ENCODE measurements at places on chromosomes 11 and 22.

DNA sequence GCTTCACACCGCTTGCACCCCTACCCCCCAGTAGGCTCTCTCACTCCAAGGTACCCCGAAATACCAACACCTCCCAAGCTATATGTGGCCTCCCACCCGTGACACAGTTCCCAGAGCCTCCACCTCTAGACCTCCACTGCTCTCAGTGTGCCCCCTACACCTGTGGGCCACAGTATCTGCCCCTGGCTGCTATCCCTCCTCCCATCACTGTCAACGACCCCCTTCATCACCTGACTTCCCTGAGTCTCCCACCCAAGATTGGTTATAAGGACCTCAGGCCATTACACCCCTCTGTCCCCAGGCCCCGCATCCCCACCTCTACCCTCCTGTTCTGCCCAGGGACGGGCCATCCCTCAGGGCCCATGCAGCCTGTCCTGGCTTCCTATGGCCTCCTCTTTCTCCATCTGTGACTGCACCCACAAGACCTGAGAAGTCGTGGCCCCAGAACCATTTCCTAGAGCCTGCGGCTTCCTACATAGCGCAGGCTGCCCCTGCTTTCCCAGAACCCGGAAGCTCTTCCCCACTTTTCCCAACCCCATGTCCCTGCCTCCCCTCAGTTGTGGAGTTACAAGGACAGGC is 734 bp downstream of the ACR start:
- DNase-seq: no peak

DNA sequence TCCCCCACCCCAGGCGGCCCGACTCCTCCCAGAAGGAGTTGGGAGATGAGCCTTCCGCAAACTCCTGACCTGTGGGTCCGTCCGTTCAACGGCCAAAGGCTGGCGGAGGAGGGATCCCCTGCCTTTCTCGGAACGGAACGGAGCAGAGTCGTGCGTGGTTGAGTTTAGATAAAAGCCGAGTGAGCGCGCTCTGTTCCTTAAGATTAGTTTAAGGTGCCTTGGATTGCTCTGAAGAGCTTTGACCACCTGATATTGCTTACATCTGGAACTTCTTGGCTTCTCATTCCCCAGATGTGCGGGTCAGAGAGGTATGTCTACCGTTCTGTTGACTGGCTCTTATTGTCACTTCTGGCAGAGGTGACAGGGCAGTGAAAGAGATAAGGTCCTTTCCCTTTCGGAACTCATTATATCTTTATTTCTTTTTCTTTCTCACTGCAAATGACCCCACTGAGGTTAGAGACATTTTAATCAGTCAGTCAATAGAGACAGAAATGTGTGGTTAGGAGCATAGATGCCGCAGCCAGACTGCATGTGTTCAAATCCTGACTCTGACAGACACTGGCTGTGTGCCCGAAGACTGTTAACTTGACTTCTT is at the start of gene TRIM6:
TRIM6 (plus strand) TSS at position 31 of the 595 bp plus-strand sequence; CDS start at position 292, 261 bp downstream.
- no peak for DNase-seq

- DNase-seq: no peak
Measured at GRCh38 chr22:27274770-27275449, 526.6 kb downstream of the MN1 start.

DNA sequence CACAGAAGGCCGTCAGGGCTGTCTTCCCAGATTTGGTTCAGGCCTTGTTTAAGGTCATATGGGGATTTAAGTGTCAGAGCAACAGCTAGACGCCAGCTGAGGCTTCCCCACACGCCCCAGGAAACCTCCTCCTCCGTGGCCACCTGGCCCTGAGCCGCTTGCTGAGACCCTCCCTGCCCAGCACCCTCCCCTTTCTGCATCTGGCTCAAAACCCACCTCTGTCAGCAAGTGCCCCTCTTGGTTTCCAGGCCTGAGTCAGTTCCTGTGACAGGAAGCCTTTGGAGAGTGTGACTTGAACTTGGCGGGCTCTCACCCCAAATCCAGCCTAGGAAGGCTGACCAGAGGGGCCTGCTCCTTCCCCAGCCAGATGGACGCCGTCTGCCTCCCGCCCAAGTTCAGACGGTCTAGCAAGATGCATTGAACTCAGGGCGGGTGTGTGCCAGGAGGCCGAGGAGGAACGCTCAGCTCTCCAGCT is 561 bp downstream of the FXYD2 start:
- no peak for DNase-seq

DNA sequence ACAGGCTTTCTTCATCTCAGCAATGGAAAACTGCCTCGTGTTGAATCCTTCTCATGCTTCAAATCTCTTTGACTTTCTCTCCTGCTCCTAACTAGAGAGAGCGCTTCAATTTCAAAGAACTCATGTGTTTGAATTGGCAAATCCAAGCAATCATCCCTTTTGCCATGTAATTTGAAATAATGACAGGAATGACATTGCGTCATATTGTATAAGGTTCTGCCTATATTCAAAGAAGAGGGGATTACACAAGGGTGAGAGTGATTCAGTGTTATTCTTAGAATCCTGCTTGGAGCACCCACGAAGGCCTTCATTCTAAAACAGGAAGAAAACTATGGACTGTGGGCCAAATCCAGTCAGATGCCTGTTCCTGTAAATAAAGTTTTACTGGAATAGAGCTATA is 720.6 kb downstream of the JRKL start:
- DNase-seq: no peak

GRCh38 chr11:103332409-103332808 is 223.2 kb downstream of the DYNC2H1 start:
- no peak for DNase-seq

DNA sequence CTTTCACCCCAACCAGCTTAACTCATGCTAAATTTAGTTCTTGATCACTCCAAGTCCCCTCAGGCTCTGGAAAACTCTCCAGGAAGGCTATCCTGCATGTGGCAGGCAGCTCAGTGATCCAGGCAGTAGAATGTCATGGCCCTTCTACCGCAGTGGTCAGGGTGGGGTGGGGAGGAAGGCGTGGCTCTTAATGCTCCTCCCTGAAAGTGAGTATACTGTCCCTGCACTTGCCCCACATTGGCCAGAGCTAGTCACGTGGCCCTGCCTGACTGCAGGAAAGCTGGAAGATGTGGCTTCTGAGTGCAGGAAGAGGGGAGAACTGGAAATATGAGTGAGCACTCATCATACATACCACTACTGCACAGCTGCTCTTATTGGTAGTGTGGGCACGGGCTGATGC is 102.1 kb downstream of the GRAMD1B start:
- DNase-seq: no peak

- DNase-seq: no peak
Measured at GRCh38 chr11:77654770-77655434, 17.3 kb upstream of the CLNS1A start.

GRCh38 chr11:70203751-70204465 is 812 bp downstream of the FADD start:
- peak; percentile 59 for DNase-seq

DNA sequence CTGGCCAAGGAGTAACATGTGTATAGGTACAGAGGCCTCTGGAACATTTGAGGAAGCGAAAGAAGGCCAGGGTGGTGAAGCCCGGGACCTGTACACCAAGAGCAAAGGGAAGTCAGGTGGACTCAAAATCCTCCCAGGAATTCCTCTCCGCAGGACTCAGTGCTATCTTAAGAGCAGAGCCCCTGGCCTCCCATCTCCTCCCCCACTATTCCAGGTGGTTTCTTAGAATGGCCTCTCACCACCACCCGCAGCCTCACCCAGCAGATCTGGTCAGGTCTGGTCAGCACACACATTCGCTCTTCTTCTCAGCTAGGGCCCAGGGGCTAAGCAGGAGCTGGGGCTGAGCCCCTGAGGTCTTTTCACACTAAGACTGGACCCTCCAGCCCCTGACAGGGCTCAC is 59.1 kb downstream of the SCGB1A1 start:
- DNase-seq: no peak

DNA sequence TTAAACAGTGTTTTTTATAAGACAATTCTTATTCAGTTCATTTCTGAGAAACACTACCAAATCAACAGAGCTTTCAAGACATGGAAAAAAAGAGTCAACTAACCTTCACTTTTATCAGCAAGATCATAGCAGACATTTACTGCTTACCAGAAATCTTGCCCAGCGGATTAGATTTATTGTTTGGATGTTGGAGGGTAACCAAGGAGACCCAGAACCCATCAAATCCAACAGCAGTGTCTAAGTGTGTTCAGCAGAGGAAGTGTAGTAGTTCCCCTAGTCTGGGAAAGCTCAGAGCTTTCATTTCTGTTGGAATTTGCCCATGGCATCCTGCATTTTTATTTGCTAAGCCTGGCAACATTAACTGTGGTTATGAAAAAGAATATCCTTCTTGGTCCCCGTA is 2.4 kb upstream of the PGM2L1 start:
- no peak for DNase-seq

- DNase-seq: no peak
Measured at GRCh38 chr11:118169300-118170140, 6.9 kb downstream of the SCN2B start.

DNA sequence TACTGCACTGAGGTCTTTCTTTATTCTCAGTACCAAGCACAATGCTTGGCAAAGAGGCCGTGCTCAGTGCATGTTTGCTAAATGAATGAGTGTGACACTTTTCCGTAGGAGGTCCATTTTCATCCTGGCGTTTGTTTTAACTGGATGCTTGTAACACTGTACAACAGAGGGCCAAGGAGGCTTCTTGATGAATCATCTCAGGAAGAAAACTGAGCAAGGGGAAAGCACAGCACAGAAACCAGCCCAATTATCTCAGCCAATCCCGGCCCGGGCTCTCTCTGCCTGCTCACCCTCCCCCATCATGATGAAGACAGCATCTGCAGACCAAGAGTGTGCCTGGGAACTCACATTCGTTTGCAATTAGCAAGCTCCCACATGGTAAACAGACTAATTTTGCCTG is 570.3 kb downstream of the OPCML start:
- DNase-seq: no peak

GRCh38 chr11:26943636-26944035 is 50.3 kb upstream of the FIBIN start:
- no peak for DNase-seq

DNA sequence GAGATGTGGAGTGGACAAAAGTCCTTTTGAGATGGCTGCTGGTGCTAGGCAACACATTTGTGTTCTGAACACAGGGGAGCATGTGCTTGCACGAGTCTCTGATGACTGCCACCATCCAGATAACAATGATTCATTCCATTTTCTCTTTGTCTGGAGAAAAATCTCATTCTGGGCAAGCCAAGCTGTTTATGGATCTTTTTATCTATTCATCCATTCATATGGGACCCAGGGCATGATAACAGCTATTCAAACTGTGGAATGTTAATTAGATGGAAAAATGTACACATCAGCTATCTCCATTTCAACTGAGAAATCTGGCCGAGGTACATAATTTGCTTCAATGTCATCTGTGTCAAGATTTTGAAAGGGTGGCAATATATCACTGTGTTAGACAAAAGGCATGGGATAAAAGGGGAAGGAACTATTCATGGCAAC is 117.5 kb upstream of the ZBED5 start:
- DNase-seq: no peak

- no peak for DNase-seq
Measured at GRCh38 chr11:64173616-64174355, 7.9 kb upstream of the MACROD1 start.

GRCh38 chr11:47980907-47981621 is 705 bp downstream of the PTPRJ start:
- no peak for DNase-seq

- DNase-seq: no peak
Measured at GRCh38 chr11:91258876-91259275, 965.7 kb upstream of the FAT3 start.

- no peak for DNase-seq
Measured at GRCh38 chr11:15197696-15198095, 83.0 kb downstream of the INSC start.

- DNase-seq: no peak
Measured at GRCh38 chr11:130858215-130858614, 58.1 kb downstream of the SNX19 start.

- DNase-seq: peak; percentile 90
Measured at GRCh38 chr11:353179-353873, 16.0 kb upstream of the B4GALNT4 start.

GRCh38 chr11:3056296-3057068 is 741 bp downstream of the CARS1 start:
- DNase-seq: no peak

DNA sequence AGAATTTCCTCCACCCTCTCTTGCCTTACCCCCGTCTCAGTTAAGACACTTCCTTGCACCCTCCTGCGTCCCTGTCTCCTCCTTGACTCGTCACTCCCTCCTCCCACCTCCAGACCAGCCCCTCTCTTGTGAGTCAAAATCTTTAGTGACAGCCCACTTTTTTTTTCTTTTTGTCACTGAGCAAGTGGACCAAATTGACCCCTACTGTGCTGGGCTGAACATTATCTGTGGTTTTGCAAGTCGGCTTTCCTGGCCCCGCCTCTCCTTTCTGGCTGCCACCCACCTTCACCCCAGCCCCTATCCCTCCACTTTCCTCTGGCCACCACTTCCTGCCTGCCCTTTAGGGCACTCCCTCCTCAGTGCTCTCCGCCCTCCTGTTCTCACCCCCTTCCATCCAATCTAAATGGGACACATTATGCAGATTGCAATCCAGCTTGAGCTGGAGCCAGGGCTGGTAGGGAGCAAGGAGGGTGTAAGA is at the start of gene APLNR:
APLNR (minus strand) TSS at position 47 of the 478 bp plus-strand sequence. CDS start 246 bp downstream, outside the sequence.
- no peak for DNase-seq

GRCh38 chr11:11584937-11585336 is 36.9 kb downstream of the GALNT18 start:
- DNase-seq: no peak

DNA sequence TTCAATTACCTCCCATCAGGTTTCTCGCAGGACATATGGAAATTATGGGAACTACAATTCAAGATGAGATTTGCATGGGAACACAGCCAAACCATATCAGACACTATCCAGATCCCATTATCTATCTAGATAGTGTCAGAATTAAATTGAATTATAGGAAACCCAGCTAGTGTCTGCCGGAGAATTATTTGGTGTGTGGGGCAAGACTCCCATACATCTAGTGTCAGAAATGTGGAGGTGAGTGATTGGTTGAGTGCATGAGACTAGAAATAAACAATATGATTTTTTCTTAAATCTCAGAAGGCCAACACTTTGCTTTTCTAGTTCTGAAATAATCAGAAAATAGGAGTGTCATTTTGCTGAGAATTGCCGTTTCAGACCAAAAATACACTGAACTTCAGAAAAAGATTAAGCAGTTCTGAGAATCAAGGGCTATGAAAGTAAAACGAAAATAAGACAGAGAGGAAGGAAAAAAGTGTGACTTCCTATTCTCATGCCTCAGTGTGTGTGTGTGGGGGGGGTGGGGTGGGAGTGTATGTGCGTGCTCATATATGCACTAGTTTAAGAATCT is 21.3 kb downstream of the CASP12 start:
- no peak for DNase-seq

DNA sequence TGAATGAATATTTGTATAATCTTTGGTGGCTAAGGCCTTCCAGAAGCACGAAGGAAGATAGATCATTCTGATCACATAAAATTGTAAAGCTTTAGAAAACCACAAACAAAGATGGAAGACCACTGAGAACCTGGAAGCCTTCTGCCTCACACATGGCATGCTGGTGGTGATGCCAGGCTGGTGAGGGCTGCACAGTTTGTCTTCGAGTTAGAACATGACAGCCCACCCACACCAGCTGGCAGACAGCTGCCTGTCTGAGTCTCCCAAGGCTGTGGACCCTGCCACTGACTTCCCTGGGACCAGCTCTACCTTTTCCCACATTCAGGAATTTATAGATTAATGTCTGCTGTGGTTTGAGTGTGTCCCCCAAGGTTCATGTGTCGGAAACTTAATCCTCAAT is 48.8 kb upstream of the B3GAT1 start:
- no peak for DNase-seq

Data from HepG2 (cell line).